ENCODE measurements at places on chromosomes 16 and 17. TPM values are rescaled to one million over a fixed set of nuclear protein-coding genes. Genes with fewer than 3 reads are reported as not detected.

Gene CX3CL1
- 2.5 TPM for total RNA-seq

DNA sequence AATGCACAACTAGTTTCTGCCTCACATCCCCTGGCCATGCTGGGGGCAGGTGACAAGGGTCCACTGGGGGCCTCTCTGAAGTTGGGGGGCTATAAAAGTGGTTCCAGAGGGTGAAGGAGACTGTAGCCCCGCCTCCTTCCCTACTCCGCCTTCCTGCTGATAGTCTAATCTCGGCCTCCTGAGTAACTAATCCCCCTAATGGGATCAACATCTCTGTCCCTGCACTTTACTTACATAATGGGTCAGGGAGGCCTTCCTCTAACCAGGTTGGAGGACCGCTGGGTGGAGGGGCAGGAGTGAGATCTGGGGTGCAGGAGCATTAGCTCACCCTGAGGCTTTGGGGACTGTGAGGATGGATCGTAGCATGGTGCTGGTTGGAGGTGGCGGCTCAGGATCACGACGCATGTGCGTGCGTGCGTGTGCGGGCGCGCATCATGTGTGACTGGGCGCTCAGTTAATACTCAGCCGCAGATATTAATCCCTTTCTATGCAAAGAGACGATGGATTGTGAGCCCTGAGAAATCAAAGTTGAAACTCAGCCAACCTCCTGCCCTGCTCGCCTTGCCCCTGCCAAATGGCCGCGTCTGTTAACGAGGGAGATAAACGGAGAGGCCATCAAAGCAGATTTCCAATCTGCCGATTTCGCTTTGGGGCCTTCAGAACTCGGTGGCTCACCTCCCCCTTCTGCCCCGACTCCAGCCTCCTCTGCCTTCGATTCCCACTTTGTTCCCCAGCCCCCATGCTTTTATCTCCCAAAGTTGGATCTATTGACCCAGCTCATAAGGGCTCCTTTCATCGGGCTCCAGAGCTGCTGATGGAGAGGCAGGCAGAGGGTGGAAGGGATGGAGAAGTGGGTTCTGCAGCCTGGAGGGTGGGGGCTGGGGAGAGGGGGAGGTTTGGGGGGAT lies 107.3 kb downstream of the SDK2 start:
- no peak for DNase-seq

- DNase-seq = no peak
Measured at GRCh38 chr17:10116753-10117420, 81.5 kb downstream of the GAS7 start.

DNA sequence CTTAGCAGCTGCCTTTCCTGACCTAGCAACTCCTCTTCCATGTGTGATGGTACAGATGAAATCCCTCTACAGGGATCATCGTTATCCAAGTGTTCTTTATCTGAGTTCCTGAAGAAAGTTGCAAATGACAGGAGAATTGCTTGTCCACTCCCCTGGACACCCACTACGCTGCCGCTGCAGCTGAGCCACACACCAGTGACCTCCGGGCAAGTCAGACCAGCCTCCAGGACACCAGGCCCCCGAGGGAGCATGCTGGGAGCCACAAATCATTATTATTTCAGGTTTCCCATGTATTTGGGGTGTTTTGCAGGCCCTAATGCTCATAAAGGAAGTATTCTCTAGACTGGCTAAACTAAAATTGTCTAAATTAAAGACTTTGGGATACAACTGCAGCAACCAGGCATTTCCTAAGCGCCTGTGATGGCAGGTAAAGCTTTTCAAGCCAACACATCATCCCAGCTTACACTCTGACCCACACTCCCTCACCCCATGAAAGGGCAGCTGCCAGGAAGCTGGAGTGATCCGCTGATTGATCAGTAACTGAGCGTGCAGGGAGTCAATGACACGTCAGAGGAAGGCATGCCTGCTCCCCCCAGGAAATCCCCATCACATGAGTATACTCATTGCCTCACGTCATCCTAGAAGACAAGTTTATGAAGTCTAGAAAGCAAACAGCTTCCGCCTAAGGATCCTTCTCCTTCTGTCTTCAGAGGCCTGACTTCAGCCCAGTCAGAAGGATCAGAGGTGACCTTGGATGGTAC lies 14.4 kb downstream of the FA2H start:
- DNase-seq = no peak

GRCh38 chr17:76237859-76238313 lies 2.4 kb downstream of the RNF157 start:
- DNase-seq = no peak

DNA sequence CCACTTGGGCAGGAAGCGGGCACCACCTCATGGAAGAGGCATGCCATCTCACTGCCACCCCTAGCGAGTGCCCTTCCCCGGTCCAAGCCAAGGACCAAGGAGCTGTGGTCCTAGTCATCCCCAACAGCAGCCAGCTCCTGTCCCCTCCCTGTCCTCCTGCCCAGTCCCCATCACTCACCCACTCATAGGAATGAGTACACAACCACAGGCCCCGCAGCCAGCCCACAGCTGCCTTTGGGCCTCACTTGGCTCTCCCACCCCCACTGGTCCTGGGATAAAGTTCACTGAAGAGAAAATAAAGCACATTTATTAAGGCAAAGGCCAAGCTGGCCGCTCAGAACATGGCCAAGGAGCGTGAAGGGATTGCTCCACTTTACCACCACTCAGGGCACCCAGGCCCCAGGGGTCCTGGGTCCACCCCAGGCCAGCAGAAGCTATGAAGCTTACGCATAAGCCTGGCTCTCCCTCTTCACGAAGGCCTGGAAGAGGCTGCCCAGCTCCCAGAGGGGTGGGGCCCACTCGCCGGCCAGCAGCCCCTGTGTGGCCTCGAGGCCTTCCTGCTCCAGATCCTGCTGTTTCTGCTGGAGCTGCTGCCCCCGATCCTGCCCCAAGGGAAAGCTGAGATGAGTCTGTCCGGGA lies 3.6 kb downstream of the SCRN2 start:
- no peak for DNase-seq

- no peak for DNase-seq
Measured at GRCh38 chr17:17435323-17435722, 41.5 kb upstream of the MED9 start.

GRCh38 chr17:10107316-10108165 lies 90.9 kb downstream of the GAS7 start:
- no peak for DNase-seq

DNA sequence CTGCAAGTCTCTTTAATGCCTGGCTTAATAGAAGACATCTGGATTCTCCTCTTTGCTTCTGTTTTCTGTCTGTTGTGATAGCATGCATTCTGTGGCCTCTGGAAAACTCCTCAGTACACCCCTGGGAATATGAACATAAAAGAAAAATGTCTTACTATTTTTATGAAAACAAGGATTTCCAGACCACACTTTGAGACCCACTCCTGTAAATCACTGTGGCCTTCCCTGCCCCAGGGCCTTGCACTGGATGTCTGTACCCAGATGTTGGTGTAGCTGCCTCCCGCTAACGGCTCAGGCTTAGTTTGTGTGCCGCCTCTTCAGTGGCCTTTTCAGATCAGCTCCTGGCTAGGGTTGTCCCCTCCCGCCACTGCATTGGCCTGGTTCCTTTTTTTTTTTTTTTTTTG lies 126.6 kb downstream of the SOCS1 start:
- no peak for DNase-seq

Measured in occipital lobe (tissue), 3 donors.